ENCODE measurements at places on chromosomes 4 and X. TPM values are rescaled to one million over a fixed set of nuclear protein-coding genes. Genes with fewer than 3 reads are reported as not detected.

DNA sequence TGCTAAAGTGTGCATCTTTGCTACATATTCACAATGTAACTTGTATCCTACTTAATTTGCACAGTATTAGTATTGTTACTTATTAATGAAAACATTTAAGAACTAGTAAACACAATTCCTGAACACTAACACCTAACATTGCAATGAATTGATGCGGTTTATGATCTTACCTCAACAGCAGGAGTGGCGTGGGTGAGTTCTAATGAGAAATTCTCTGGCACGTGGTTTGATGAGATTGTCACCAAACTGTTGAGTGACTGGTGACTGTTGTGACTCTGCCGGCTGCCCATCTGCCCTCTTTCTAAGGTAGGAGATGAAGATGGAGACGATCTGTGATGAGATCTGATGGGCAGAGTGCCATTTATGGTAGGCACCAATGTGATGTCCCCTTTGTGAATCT, 2.9 kb downstream of the PCDH18 start:
- no peak for DNase-seq

DNA sequence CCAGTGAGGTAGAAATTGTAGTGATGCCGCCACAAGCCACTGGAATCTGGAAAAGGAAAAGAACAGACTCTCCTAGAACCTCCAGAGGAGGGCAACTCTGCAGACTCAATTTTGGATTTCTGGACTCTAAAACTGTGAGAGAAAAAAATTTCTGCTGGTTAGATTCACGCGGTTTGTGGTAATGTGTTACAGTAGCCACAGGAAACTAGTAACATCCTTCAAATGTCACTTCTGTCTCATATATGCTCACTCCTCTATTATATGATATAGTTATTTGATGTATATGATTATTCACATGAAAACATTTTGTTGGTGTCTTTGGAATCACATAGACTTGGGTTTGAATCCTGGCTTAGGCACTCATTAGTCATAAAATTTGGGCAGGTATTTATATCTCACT, 18.8 kb downstream of the LDOC1 start:
- no peak for DNase-seq

DNA sequence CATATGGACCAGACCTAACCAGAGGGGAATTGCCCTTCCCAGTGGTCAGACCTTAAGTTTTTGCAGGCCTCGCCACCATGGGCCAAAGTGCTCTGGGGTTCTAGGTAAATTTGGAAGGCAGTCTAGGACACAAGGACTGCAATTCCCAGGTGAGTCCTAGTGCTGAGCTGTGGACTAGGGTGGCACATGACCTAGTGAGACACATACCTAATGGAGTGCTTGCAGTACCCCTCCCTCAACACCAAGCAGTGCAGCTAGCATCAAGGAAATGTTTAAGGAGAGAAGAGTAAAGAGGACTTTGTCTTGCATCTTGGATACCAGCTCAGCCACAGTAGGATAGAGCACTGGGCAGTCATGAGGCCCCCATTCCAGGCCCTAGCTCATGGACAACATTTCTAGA, 60.8 kb downstream of the BRCC3 start:
- DNase-seq = no peak

DNA sequence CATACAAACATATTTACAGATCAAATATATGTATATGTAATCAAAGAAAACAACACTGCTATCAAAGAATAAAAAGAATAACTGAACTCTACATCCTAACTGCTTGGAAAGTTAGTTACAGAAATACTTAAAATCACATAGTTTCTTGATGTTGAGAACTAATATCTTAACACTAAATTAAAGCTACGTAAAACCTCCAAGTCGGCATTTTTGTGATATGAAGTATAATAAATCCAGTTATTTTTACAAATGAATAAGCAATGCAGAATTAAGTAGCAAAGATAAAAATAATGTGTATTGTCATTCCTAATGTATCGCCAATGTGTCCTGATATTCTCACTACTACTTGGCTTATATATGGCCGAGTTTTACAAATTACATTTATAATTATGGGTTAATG, 68.4 kb downstream of the JADE1 start:
- DNase-seq = no peak

DNA sequence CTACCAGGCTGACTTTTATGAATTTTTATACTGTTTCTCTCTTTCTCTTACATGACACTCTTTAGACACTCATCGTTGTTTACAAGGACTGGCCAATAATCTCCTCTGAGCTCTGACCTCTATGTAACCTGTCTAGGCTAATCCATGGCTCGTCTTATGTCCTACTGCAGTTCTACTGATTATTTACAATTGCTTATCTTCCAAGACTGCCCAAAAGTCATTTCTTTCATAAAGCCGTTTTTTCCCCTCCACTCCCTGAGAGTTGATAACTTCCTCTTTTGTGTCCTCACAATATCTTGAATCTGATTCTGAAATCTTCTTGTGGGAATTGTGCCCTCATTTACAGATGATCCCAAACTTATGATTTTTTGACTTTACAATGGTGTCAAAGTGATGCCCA, 18.3 kb upstream of the SNCA start:
- no peak for DNase-seq

DNA sequence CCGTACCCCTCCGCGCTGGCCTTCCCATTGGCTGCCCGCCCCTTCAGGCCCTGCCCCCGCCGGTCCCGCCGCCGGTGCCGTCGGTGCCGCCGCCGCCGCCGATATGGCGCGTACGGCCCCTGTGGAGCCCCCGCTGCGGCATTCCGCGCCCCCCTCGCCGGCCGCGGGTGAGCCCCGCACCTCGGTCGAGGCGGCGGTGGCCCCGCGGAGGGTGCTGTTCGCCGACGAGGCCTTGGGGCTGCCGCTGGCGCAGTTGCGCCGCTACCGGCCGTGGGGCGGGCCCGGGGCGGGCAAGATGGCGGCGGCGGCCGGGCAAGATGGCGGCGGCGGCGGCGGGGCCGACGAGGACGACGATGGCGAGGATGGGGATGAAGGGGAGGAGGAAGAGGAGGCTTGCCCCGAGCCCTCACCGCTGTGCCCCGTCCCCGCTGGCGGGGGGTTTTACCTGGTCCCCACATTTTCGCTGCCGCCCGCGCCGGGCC, at the start of gene PPP1R3F:
Gene PPP1R3F, plus strand, starts transcription at position 27 of the 482 bp plus-strand sequence. Its CDS starts 77 bp downstream, at position 104.
- peak; percentile 1 for DNase-seq

Gene TRMT44
- total RNA-seq = 17.3 TPM

Gene SMARCA1
- 29.3 TPM for total RNA-seq

Gene IL2
- total RNA-seq = not detected

Gene CENPVL2
- not detected for total RNA-seq

Gene RRH
- total RNA-seq = not detected

Data from endothelial cell of umbilical vein (primary cell).